Cerebellar cortex (tissue), 1 donor: ENCODE measurements at places on chromosomes 16 and 17.
A peak's percentile ranks its signal among the peaks of the same experiment; 100 is the strongest.

GRCh38 chr17:16026895-16027294 lies 27.3 kb downstream of the TTC19 start:
- no peak for DNase-seq

GRCh38 chr17:72575542-72576233 lies 454.9 kb downstream of the SOX9 start:
- DNase-seq, result no peak

DNA sequence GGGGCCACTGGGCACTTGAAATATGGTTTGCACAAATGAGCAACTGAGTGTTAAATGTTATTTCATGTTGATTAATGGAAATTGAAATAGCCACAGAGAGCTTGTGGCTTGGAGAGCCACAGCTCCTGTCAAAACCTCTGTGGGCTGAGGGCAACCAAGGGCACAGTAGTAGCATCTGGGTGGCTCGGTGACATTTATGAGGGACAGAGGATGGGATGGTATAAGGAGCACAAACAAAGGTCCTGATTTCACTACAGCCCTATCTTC lies 215.9 kb downstream of the SOX9 start:
- DNase-seq, result no peak

DNA sequence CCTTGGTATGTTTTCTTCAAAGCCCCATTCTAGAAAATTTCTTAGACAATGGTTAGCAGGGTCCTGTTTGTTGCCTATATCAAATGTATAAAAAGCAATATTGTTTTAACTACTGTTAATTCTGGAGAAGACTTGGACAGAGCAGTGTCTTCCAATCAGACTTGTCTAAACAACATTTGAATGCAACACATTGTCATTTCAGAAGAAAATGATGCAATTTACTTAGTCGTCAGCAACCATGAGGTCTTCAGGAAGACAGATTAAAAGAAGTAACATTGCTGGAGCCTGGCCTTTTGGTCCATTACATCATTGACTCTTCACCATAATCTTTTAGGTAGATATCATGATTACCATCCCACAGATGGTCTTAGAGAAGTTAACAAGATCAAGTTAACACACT lies 94.5 kb downstream of the ANKFN1 start:
- DNase-seq, result no peak

- DNase-seq, result no peak
Observed at GRCh38 chr17:17264430-17264829, 16.6 kb downstream of the COPS3 start.

DNA sequence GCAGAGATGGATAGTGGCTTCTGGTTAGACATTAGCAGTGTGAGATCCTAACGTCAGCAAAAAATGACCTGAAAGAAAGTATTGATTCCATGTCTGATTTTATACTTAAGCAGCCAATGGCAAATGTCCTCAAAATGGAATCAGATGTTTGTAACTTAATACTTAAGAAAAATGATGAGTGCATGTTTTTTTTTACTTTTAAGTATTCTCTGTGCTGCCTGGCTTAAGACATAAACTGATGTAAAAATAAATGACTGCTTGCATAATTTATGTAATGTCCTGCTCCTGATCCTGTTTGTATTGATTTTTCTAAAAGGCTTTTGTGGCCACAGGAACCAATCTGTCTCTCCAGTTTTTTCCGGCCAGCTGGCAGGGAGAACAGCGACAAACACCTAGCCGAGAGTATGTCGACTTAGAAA lies 7.4 kb downstream of the CBFB start:
- DNase-seq, result no peak

DNA sequence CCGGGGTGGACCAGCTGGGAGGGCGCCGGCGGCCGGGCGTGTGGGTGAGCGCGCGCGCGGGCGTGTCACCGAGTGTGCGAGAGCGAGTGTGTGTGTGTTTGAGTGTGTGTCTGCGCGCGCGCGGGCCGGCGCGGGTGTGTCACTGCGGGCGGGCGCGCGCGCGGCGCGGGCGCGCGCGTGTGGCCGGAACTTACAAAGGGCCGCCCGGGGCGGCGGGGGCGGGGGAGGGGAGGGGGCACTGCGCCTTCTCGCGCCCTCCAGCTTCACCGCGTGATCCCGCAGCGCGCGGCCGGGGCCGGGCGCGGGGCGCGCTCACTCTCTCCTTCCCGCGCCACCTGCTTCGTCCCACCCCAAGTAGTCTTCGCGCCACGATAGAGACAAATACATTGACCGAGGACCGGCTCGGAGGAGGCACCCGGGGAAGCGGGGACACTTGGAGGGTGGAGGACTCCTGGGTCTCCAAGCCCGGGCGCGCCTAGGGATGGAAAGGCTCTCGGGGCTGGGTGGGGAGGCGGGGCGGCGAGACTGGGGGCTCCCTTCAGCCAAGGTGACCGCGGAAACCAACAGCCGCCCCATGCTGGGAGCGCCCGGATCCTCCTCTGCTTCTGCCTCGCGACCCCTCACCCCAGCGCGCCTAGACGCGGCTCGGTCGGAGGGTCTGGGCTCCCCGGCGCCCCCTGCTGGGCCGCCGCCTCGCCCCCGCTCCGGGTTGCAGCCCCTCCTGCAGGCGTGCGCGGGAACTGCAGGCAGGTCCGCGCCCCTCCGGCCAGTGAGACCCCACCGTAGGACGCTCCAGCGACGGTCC lies at the start of gene SRCIN1:
Gene SRCIN1, minus strand, starts transcription at position 112 of the 805 bp plus-strand sequence. CDS start 247 bp downstream, outside the sequence.
- peak; percentile 61 for DNase-seq

- no peak for DNase-seq
Observed at GRCh38 chr17:30376621-30377452, 1.9 kb upstream of the CPD start.

GRCh38 chr16:55513616-55514015 lies 4.7 kb downstream of the LPCAT2 start:
- DNase-seq, result no peak

GRCh38 chr17:36752096-36752888 lies 150.9 kb downstream of the MRM1 start:
- no peak for DNase-seq

- DNase-seq, result no peak
Observed at GRCh38 chr17:50095626-50096037, 481 bp downstream of the PDK2 start.

GRCh38 chr17:42704837-42705494 lies 22.6 kb downstream of the CNTNAP1 start:
- no peak for DNase-seq

GRCh38 chr16:253833-254232 lies 19.2 kb downstream of the FAM234A start:
- no peak for DNase-seq

DNA sequence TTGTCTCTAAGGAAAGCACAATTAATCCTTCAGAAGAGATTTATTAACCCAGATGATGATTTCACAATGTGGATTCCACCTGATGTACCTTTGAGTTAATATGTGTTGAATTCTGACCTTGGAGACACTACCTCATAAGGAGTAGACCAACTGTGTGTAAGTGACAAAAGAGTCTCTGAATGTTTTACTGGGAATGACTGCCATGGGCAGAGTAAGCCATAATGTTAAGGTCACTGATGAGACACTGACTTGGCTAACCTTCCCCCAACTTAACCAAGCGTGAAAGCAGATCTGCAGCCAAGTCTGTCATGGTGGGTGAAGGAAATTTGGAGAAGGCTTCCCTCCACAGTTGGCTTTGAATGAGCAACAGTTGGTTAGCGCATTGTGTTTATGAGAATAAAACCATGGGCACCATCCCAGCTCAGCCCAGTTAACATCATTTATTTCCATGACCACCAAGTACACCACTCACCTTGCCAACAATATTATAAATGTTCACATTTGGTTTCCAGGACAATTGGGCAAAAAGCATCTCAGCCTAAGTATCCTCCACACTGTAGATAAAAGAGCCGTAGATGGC lies 618.5 kb downstream of the KCNJ2 start:
- DNase-seq, result no peak

DNA sequence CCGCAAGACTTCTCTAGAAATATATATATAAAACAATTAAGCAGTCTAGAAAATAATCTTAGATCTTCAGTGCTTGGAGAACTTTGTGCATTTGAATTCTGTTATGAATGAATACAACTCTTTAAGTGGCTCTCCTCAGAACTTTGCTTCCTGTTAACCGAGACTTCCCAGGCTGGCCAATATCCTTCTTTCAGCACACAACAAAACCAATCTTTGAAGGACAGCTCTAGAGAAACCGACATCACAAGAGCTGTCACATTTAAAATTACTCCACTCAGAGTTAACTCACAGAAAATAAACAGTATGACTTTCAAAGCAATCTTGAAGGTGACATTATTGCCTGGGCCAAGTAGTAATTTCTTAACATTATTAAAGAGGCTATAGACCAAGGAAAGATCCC lies 49.7 kb upstream of the ITGA2B start:
- DNase-seq, result no peak

DNA sequence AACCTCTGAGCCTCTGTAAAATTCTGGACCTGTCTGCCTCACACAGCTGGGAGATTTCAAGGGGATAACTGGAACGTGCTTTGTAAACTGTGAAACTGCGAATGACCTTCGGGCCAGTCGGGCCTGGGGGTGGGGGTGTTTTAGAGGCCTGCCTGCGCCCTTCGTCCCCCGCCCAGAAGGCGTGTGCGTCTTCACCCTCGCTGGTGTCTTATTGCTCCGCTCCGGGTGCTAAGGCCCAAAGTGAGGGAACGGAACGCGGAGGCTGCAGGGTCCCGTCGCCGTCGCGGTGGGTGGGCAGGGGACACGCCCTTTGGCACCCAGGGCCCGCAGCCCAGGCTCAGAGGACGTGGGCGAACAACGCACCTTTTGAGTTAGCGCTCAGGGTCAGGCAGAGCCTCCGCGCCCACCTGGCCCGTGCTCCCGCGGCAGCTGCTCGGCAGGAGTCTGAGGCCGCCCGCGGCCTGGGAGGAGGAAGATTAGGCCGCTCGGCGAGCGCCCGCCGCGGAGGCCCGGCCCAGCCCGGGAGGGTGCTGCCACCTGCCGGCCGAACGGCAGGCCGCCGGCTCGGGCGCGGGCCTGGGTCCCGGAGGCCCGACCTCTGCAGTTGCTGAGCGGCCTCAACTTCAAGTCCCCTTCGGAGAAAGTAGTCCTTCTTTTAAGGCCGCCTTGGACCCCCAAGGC lies 29.7 kb downstream of the DCAKD start:
- peak; percentile 47 for DNase-seq

DNA sequence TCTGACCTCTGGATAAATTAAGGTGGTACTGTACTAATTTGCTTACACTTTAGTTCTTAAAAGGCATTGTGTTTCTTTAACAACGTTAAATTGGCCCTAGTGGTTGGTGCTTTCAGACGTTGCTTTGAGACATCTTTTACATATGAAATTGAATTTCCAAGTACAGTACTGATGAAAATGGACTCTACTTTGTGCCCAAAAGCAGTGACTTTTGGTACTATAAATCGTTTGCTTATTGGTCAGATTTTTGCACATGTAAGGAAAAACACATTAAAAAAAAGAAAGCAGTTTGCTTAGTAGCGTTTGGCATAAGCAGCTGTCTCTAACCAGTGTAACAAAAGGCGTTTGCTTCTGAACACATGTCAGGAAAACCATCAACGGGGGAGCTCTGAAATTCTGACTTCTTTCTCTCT lies 139.6 kb downstream of the CDK5R1 start:
- peak; percentile 61 for DNase-seq

GRCh38 chr16:46908540-46909372 lies 24.6 kb downstream of the GPT2 start:
- peak; percentile 78 for DNase-seq
